Stimulated activated CD8-positive, alpha-beta memory T cell treated with anti-CD3 and anti-CD28 coated beads, Interleukin-15, amount 100 ng/mL, for 4 hours (primary cell): ENCODE measurements at places on chromosomes 4 and X.

GRCh38 chr4:3130201-3130600 lies 55.7 kb downstream of the HTT start:
- DNase-seq, result no peak

DNA sequence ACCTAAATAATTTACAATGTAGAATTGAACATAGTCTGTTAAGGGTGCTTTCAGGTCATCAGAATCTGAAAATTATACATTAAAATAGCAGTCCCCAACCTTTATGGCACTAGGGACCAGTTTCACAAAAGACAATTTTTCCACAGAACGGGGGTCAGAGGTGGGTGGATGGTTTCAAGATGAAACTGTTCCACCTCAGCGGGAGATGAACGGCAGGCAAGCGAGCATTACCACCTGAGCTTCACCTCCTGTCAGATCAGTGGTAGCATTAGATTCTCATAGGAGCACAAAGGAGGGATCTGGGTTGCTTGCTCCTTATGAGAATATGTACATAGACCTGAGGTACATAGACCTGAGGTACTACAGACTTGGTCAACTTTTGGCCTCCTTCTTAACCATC lies 29.0 kb downstream of the LRBA start:
- DNase-seq, result no peak

GRCh38 chr4:76175336-76175735 lies 27.1 kb upstream of the NUP54 start:
- DNase-seq, result no peak

DNA sequence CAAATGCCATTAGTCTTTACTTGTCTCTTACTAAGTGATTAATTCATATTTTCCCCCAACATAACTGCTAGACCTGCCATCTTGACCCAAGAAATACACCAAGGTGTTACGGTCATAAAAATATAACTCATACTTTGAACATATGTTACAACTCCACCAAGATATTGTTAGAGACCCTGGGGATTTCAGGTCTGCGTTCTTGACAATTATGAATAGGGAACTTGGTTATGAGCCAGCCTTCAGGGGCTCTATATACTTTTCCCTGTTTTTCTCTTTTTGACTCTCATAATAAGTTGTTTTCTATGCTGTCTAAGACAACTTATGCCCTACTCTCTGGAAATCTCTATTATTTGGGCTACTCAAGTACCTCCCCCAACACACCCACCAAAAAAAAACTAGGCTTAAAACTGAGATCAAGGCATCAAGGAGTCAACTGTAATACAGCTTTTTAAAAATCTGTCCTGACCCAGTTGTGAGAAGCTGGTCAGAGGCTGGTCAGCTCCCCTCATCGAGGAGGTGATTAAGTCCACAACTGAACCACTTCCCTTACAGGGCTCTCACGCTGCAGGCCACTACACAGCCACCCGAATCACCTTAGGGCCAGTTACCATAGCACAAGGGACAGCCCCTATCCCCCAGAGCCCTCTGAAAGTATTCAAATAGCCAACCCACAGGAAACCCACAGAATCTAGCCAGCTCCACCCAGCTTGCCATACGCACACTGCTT lies 10.5 kb upstream of the TLR3 start:
- DNase-seq, result no peak

DNA sequence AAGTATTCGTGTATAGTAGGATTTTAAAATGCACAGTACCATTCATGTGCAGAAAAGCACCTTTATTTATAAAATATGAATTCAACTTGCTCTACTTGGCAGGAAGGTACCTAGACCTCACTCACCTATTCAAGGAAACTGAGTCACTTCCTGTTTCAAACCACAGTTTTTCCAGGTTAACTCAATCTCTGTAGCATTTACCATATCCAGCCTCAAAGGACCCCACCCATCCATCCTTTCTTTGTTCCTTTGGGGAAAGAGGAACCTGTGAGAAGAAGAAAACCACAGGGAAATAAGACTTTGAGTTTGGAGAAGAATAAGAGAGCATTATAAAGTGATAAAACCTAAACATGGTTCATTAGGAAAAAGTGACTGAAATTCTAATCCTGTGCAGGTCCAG lies 250.7 kb downstream of the CBR4 start:
- no peak for DNase-seq

- DNase-seq, result no peak
These were observed 9.9 kb downstream of the TADA2B start for GRCh38 chr4:7052923-7053715.

- DNase-seq, result no peak
These were observed 123.2 kb upstream of the TRIM2 start for GRCh38 chr4:153081006-153081580.

GRCh38 chrX:21375708-21376009 lies 1.4 kb downstream of the CNKSR2 start:
- DNase-seq, result no peak

GRCh38 chrX:28880136-28880535 lies 292.9 kb downstream of the IL1RAPL1 start:
- DNase-seq, result no peak

DNA sequence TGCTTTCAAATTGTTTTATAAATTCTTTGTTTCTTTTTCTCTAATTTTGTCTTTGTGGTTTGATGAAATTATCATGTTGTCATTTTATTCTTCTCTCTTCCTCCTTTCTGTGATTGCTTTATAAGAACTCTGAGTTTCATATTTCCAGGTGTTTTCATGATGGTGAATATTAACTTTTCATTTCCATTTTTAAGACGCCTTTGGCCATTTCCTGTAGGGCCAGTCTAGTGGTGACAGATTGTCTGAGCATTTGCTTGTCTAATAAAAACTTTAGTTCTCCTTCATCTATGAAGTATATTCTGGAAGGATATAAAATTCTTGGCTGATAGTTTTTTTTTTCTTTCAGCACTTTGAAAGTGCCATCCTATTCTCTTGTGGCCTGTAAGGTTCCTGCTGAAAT lies 128.1 kb downstream of the FAM13A start:
- DNase-seq, result no peak

DNA sequence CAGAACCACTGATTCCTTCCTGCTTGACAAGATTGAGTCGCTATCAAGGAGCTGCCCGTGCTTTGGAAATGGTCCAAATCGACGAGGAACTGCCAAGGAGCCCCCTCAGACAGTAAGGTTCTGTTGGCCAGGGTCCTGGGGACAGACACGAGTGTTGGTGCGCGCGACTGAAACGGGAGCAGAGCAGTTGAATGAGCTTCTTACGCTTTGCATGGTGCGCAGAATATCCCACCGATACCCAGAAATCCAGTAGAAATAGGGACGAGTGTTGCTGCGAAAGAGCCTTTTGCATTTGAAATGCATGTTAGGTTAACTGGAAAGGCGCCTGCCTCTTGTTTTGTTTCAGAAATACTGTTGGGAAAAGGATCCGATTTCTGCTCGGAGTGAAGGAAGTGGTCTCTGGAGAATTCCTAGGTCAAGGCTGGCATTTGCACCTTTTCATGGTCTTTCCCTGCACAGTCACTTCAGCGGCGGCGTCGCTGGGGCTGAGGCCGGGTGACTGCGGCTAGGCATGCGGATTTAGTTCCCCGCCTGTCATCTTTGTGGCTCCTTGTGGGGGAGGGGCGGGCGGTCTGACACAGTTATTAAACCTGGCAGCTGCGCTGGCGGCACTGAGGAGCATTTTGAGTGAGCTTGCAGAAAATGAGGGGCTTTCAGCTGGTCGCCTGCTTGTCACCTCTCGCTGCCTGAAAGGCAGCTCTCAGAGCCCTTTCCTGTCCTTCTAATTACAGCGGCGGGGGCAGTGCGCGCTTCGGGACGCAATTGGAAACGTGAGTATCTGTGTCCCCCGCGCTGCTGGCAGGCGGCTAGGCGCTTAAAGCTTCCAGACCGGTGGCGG lies 51.5 kb upstream of the TRIM2 start:
- DNase-seq, result no peak

DNA sequence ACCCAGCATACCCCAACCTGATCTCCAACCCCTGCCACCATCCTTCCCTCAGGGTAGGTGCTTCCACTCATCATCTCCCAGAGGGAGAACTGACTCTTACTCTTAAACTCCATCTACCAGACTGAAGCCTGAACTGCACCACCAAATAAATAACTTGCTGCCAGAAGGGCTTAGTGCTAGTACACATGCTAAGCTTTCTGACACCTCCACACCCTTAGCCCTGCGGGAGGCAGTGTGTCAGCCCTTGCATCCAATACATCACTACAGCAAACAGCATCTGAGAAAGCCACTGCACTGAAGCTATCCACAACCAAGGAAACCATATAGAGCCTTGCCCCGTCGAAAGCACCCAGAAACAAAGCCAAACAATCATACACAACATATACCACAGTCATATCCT lies 68.6 kb upstream of the MCF2 start:
- no peak for DNase-seq

DNA sequence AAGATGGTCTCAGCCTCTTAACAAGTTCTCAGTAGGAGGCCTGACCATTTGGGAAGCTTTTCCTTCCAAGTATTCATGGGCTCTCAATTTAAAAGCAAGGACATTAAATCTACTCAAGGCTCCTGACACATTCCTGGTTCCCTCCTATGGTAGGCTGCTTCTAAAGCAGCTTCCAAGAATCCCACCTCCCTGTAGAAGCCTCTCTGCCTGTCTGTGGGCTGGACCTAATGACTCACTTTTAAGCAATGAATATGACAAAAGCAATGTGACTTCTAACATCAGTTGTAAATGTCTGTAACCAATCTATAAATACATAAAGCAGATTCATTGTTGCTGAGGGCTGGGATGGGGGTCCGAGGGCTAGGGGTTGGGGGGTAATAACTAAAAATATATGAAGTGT lies 99.5 kb upstream of the FAM9B start:
- no peak for DNase-seq

DNA sequence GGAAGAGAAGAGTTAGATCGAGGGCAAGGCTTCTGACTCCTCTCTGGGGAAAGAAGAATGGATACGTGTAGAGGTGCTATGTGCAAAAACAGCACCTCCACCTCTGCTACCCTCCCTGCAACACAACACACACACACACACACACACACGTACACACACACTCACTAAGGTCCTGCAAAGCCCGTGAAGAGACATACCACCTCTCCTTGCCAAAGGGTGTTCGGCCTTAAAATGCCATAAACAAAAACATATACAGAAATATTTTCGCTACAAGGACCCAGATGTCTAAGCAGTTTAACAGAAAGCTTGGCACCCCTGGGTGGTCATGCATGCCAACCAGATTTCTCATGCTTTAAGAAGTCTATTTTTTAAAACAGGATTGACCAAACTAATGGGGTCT lies 1.5 kb downstream of the TIFA start:
- no peak for DNase-seq

DNA sequence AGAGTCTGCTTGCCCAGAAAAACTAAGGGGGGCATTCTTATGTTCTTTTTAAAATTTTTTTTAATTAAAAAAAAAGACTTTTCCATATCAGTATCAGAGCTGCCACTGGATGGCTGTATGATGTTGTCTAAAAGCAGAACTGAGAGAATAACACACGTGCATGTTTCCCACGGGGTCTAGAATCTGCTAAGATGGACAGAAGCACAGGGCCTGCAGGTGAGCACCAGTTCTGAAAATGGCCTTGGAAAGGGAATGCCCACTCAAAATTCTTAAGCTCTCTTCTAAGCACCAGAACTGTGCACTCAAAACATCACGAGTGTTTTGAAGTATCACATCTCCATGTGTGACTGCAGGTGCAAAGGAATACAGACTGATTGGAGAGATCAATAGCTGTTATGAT lies 61.1 kb downstream of the ARAP2 start:
- no peak for DNase-seq

DNA sequence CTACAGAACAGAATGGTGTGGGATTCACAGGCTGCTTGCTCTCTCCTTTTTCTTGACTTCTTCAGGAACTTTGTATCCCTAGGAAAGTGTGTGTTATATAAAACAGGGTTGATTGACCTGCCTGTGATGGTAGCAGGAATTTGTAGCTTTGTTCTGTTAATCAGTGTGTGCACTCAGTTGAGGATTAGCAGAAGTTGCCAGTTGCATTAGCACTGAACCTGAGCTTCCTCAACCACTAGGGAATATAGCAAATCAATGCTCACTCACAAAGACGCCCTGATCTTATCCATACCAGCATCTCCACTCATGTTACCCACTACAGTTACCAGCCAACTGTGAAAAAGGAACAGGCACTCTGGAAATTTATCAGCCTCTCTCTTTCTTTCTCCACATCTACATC lies 319.1 kb upstream of the EMCN start:
- DNase-seq, result no peak

DNA sequence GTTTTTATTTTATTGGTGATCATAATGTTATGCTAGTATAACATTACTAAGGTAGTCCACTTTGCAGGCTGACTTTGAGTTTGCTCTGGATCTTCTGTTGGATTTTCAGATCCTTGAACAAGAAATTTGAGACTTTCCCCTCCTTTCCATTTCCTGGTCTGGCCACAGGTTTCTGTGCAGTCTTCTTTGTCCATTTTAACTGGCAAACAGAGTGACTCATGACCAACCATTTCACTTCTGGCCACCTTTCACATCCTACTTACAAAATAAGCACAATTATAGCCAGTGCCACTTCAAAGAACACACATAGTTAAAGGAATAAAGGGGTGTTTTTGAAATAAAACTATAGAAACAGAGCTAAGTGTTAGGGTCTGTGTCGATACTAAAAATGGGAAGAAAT lies 8.4 kb downstream of the ANK2 start:
- DNase-seq, result no peak
